ENCODE measurements at places on chromosomes 16 and 17.

- no peak for DNase-seq
Observed at GRCh38 chr17:36894925-36895324, 42.4 kb upstream of the LHX1 start.

GRCh38 chr17:53844491-53845107, 21.9 kb downstream of the KIF2B start:
- DNase-seq = no peak

DNA sequence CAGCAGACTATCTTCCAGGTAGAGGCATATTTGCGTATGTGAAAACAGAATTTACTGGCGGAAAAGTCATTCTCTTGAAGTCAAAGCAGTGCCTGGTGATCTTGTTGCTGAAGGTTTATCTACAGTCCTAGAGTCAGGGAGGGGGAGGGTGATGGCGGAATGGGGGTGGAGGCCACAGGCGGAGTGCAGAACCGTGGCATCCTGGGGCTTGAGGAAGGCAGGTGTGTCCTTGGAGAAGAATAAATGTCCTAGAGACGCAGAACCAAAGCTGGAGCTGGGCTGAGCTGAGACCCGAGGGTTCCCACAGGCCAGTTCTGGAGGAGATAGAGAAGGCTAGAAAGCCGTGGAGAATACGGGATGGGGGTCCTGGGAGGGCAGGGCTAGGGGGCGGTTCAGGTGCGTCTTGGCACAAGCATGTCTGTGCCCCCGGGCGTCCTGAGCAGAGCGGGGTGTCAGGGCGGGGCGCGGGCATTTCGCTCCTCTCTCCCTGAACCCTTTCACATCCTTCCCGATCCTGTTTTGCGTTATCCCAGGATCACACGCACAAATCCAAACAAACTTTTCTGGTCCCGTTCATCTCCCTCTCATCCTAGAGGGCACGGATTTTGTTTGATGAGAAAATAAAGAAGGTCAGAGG, 76.9 kb upstream of the CREBBP start:
- DNase-seq = no peak

DNA sequence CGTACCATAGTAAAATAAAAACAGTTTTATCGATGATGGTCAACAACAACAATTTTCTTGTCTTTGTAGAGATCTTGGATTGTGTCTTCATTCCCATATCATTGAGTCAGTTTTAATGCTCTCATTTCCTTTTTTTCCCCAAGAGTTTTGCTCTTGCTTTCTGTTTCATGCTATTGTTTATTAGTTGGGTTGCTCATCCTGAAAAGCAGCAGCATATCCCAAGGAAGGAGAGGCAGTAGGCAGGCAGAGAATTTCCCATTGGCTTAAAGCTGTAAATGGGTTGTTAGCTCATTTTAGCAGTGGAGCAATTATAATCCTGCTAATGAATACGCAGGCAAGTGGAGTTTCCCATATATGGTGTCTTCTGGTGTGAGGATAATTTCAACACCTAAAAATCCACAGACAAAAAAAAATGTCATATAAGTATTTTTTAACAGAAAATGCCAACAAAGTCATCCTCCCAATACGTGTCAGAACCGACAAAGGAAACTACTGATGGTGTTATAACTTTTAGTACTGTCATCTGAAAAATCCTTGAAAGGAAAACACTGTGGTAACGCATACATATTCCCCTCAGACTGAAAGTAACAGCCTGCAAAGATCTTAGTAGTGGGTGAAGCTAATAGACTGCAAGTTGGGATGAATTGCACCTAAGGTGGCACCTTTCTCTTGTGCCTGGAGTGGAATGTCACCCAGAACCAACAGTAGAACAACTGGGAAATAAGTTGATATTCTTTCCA, 218.3 kb downstream of the FTO start:
- DNase-seq = no peak

DNA sequence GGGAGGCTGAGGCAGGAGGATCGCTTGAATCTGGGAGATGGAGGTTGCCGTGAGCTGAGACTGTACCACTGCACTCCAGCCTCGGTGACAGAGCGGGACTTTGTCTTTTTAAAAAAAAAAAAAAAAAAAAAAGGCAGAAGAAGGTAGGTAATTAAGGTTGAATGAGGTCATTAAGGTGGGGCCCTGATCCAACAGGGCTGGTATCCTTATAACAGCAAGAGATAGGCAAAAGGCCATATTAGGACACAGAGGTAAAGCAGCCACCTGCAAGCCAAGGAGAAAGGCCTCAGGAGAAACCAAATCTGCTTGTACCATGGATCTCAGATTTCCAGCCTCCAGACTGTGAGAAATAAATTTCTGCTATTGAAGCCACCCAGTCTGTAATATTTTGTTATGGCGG, 60.3 kb downstream of the SPAG9 start:
- DNase-seq = no peak

DNA sequence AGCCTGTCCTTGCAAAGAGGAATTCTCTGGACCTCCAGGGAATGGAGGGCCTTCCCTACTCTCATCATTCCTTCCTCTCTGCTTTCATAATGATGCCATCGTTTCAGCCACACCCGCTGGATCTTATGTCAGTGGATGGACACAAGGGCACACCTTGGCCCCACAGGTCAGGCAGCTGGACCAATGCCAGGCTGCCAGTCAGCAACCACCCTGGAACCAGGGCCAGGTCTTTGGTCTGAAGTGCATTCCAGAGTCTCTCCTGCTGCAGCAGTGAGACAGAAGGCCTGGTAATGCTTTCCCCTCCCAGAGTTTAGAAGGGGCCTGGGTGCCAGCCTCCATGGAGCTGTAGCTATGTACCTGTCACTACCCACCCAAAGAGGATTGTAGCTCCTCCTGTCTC, 7.4 kb downstream of the C1QL1 start:
- DNase-seq = no peak

- no peak for DNase-seq
Observed at GRCh38 chr17:8599351-8600011, 31.0 kb downstream of the MYH10 start.

DNA sequence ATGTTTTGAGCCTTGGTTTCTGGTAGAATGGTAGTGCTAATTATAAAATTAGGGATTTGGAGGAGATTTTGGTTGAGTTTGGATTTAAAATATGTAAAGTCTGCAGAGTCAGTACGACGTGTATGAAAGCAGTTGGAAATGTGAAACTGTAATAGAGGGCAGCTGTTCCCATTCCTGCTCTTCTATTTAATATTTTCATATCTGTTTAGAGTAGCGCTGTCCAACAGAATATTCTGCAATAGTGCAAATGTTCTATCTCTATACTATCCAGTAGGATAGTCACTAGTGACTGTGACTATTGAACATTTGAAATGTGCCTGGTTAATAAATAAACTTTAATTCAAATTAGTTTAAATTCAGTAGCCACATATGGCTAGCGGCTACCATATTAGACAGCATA, 443.4 kb upstream of the SOX9 start:
- no peak for DNase-seq

DNA sequence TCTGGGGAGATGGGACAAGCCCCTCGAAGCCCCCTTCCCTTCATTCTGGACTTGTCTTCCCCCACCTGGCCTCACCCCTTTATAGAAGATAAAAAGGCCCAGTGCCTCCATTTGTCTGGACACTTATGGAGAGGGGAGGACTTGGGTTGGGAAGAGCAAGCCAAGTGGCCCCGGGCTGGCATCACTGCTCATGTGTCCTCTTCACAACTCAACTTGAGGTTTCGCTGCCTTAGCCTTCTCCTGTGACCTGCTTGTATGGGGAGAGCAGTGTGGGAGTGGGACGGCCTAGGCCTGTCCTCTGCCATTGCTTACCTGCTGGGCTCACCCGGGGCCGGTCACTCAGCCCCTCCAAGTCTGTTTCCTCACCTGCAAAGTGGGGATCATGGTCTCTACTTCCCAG, 1.4 kb downstream of the PAQR4 start:
- DNase-seq = no peak

GRCh38 chr17:35377706-35378105, 4.3 kb upstream of the SLFN11 start:
- DNase-seq = no peak

DNA sequence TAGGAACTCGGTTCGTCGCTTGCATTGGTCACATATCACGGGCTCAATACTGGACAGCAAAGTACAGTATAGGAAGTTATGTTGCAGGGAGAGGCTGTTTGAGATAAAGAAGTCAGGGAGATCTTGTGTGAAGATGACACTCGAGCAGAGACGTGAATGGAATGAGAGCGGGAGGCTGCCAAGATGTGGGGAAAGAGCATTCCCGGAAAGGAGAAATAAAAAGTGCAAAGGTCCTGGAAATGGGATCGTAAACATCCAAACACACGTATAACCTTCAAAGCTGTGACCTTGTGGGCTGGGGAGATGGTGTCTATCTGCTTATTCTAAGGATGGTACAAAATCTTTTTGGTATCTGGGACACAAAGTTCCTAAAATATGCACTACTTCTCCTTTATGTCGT, 43.0 kb upstream of the MYOCD start:
- no peak for DNase-seq

GRCh38 chr17:28728364-28729200, at the start of gene NEK8:
TSS of gene NEK8 (plus strand) at chr17:28728788. CDS start at chr17:28728814, 26 bp downstream.
- DNase-seq = peak; percentile 97

DNA sequence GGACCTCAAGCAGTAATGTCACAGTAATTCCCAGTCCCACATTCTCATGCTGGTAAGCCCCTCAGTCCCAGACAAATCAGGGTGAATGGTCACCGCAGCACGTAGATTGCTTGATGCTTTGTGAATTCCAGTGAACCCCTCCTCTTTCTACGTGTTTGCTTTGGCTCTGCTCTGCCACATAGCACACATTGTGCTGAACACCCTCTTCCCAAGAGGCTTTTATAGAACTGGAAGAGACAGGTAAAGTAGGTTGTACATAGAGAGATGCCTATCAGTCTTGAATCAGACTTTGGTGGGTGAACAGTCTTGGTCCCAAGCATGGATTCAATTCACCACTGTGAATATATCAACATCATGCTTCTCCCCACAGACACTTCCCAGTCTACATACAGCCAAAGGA, 579 bp upstream of the KRTAP9-6 start:
- no peak for DNase-seq

GRCh38 chr17:59676716-59677115, 30.5 kb downstream of the PTRH2 start:
- no peak for DNase-seq

DNA sequence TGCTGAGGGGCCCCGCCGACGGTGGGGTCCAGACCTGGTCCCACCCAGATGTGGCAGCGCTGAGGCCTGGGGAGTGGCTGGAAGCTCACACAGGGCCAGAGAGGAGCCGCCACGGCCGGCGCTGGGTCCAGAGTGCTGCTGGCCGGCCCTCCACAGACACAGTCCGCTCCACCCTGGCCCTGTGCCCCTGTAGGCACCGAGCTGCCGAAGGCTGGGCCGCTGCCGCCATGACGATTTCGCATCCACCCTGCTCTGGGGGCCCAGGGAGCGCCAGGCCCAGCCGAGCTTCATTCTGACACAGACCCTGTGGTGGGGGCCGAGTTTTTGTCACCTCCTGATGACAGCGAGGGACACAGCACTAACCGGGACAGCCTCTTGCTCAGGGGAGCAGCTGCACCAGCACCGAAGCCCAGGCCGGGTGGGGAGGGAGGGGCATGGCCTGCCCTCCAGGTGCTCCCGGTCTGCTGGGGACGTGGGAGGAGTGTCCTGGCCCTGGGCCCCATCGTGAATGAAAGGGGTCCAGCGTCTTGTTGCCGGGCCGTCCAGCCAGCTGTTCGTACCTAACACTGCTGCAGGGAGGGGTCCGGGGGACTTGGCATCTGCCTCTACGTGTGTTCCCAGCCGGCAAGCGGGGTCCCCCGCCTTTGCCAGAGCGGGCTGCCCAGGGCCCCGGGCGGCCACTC, 27.1 kb upstream of the SSTR5 start:
- DNase-seq = no peak

- DNase-seq = no peak
Observed at GRCh38 chr17:66135219-66135618, 56.7 kb downstream of the CEP112 start.

- no peak for DNase-seq
Observed at GRCh38 chr17:49316889-49317675, 45.0 kb downstream of the ZNF652 start.

GRCh38 chr17:76672270-76672851, 28.8 kb upstream of the ST6GALNAC1 start:
- no peak for DNase-seq

- DNase-seq = no peak
Observed at GRCh38 chr16:84667600-84668309, 19.4 kb downstream of the KLHL36 start.

- DNase-seq = no peak
Observed at GRCh38 chr16:88884569-88885271, 18.3 kb upstream of the PABPN1L start.

DNA sequence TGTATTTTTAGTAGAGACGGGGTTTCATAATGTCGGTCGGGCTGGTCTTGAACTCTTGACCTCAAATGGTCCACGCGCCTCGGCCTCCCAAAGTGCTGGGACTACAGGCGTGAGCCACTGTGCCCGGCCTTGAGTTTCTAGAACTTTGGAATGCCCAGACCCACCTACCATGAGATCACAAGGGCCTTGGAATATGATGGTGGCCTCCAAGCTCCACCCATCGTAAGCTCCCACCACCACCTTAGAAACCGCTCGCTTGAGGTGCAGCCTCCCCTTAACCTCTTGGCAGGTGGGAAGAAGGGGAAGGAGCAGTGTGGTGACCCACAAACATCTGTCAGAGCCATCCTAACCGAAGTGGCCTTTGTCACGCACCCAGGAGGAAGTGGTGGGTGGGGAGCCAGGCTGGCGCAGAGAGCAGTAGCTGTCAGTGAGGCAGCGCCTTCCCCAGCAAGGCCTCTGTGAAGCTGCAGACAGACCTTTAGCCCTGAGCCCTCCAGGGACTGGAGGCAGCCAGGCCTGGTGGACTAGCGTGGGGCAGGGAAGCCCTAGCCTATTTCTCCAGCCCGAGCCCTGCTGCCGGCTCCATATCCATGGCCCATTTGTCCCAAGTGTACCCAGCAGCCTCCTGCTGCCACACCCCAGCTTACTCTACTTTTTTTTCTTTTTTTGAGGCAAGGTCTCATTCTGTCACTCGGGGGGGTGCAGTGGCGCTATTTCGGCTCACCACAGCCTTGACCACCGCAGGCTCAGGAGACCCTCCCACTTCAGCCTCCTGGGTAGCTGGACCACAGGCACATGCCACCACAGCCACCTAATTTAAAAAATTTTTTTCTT, 13.1 kb upstream of the SEPHS2 start:
- peak; percentile 77 for DNase-seq

- DNase-seq = no peak
Observed at GRCh38 chr16:89397331-89397861, 93.0 kb downstream of the ANKRD11 start.

DNA sequence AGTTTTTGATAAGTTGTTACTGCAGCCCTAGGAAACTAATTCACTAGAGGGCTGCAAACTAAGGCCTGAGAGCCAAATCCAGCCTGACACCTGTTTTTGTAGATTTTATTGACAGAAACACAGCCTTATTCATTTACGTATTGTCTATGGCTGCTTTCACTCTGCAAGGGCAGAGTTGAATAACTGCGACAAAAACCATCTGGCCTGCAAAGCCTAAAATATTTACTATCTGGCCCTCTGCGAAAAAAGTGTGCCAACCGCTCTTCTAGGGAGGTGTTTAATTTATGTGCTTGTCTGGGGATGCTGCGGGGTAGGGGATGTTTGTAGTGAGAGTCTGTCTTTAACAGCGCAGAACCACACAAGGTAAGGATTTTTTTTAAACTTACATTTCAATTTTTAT, 165.0 kb upstream of the RBFOX1 start:
- no peak for DNase-seq

GRCh38 chr17:42381898-42382297, 6.3 kb downstream of the STAT3 start:
- no peak for DNase-seq

GRCh38 chr16:4697848-4698291, 4.5 kb downstream of the NUDT16L1 start:
- DNase-seq = no peak

Data from CD4-positive, alpha-beta T cell treated with Interleukin-12 subunit alpha and Interleukin-12 subunit beta, for 1 hour (primary cell).